Activated CD4-positive, alpha-beta T cell treated with anti-CD3 and anti-CD28 coated beads, Interleukin-2, amount 50 U/mL, for 16 hours (primary cell): ENCODE measurements at places on chromosomes 2 and 18.

DNA sequence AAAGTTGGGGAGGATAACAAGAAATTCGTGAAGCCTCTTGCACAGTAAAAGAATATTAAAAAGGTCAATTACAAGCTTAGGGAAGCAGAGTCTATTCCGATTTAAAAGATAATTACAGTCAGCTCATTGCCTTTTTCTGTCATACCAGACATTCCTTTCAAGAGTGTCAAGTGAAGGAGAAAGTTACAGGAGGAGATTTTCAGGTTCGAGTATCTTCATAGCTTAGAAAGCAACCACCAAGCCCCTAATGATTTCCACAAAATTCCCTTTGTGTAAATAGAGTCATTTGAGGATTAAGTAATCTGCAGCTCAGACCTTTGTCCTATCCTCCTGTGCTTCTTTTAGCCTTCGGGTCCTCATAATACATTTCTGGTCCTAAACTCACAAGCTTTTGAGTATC is 414.9 kb downstream of the CDH2 start:
- no peak for DNase-seq

DNA sequence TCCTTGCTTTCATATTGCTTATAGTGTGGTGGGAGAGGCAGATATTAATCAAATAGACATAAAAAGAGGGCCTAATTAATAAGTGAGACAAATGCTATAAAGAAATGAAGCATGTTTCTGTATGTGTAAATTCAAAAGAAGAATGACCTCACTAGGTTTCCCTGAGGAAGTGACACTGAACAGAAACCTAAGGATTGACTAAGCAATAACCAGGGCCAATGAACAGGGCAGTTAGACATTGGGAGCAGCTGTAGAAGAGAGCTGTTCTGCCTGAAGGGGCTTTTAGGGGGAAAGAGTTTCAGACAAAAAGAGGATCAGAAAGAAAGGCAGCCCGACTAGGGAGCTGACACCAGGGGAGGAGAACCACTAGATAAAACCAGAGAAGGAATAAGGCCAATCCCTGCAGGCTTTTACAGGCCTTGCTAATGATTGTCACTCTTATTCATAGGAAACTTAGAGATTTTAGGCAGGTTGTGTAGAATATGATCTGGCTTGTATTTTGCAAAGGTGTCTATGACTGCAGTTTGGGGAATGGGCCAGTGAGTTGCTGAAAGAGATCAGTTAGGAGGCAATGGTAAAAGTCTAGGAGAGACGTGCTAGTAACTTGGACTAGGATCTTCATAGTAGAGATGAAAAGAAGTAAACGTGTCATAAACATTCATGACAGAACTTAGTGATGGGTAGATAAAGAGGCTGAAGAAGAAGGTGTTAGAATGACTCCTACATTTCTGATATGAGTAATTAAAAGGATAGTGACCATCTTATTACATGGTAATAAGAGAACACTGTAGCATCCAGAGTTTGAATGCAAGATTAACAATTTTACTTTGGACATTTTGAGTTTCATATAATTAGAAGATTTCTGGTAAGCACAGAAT is 26.8 kb upstream of the NABP1 start:
- peak; percentile 77 for DNase-seq

DNA sequence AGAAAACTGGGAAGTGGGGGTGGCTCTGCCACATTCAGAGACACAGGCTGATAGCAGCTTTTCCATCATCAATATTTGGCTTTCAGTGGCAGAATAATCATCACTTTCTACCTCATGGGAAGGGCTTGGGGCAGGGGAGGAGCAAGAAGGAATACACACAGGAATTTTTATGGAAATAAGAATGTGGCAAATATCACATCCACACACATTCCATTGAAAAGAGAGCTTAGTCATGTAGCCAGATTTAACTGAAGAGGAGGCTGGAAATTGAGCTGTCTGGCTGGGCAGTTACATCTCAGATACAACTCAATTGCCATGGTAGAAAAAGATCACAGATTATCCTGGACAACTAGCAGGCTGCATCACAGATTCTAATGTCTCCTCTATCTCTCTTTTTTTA is 1474.0 kb upstream of the ACVR2A start:
- no peak for DNase-seq

DNA sequence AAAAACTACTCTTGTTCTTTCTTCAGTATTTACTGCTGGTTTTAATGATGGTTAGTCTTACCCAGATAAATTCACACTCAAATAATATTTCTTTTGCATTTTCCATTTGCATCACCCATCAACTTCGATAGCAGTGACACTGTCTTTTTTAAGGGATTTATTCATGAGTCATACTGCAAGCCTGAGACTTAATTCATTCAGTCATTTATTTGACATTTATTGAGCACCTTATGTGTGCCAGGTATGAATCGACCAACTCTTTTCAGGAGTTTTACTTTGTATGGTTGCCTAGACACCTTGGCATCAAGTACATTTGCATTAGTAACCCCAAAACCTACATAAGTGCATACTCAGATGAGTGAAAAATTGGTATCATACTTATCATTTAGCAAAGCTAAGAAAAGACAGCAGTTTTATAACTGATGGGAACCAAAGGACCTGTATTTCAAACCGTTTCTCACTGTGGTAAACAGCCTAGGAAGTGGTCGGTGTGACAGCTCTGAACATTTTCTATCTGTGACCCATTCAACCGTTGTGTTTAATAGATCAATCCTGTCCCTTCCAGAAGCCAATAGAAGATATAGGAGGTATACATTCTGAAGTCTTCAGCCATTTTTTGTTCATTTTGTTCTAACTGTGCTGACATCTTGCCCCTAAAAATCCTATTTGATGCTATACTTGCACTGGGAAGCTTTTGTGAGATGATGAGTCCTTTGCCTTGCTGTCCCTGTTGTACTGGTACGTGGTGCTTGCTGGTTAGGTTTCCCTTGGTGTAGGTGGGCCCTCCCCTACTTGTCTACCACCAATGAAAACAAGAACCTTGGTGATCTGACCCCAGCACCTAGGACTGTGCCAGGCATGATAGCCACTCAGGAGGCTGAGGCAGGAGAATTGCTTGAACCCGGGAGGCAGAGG is 484.7 kb upstream of the RAB12 start:
- no peak for DNase-seq

DNA sequence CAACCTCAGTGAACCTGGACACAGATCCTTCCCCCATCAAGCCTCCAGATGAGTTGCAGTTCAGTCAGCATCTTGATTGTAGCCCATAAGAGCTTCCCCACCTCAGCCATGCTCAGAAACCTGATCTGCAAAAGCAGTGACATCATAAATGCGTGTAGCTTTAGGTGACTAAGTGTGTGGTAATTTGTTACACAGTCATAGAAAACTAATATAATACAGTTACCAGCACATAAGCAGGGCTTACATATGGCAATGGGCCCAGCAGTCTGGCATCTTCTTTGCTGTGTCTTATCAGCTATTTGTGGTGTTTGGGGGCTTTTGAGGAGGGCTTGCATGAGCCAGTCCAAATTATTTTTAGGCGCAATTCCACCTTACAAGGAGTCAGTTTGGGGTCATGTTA is 807.0 kb downstream of the SLC4A3 start:
- DNase-seq: no peak

DNA sequence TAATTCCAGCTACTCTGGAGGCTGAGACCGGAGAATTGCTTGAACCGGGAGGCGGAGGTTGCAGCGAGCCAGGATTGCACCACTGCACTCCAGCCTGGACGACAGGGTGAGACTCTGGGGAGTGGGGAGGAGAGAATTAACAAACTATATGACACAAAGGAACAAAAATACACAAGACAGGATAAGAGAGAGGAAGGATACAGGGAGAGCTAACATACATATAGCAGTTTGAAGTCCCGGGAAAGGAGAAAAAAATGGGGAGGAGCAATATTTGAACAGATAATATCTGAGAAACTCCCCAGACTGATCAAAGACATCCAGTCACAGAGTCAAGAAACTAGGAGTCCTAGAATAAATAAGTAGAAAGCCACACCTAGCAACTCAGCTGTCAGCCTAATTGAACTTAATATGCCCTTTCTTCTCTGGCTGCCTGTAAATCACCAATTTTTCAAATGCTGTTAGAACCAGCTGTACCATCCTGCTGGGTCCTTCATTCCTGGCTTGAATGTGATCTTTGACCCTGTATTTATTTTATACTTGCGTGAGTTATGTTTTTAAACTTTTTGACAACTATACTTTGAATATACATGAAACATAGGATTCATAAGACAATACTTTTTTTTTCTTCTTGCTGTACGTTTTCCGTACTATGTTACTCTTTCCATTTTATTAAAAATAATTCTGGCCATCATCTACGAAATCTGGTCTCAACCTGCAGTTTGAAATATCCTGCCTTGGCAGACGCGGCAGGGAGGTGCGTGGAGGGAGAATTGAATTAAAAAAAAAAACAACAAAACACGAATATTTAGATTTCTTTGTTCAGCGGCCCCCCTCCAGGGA is 876 bp upstream of the CYP27A1 start:
- DNase-seq: no peak

GRCh38 chr18:55839343-55839742 is 251.4 kb upstream of the TCF4 start:
- no peak for DNase-seq

GRCh38 chr2:233604826-233605225 is 12.6 kb upstream of the UGT1A8 start:
- DNase-seq: no peak

- DNase-seq: no peak
Observed at GRCh38 chr18:63467699-63468098, 9.1 kb upstream of the SERPINB5 start.

DNA sequence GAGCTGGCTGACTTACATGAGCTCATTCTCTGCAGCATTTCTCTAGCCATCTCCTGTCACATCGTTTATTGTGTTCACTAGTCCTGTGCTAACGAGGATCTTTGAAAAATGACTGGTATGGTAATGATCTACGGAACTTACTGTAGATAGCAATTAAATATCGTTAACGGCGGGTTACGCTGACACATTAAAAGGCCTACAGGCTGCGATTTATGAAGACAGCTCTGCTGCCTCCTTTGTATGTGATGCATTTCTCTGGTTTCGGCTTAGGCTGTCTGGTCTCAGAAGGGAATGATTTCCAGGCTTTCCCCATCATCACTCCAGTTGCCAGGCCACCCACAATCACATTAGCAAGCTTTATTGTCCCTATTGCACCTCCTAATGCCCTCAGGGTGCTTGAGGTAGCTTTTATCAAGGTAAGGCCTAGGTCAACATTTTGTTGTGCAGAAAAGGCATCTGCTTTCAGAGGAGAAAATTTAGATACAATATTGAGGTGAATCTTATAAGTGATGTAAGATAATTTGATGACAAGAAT is 284.4 kb downstream of the SOX11 start:
- no peak for DNase-seq

DNA sequence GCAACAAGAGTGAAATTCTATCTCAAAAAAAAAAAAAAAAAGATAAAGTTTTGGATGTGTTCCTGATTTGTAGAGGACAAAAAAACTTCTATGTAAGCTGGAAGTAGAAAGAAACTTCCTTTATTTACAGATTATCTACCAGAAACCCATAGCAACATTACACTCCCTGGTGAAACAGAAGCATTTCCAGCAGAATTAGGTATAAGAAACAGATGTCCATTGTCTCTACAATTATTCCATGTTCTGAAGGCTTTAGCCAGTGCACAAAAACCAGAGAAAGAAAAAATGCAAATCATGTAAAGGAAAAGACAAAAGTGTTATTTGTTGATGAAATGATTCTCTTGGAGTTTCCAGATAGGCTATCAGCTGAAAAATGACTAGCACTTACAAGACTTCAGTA is 4.9 kb downstream of the TUBB6 start:
- DNase-seq: no peak

GRCh38 chr2:188607501-188607900 is 315.8 kb downstream of the GULP1 start:
- peak; percentile 7 for DNase-seq

DNA sequence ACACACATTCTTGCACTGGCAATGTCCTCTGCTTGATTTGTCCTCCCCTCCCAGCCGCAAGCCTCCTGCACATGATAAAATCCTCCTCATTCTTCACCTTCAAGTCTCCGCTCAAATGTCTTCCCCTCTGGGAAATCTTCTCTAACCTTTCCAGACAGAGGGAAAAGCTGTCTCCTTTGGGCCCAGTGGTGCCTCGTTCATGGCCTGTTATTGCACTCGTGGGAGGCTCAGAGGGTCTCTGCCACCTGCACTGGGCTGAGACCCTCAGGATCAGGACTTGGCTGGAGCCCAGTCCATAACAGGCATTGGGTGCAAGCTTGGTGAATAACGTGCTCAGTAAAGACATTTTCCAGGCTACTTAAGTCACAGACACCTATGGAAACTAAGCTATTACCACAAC is 68.6 kb downstream of the PTGR3 start:
- no peak for DNase-seq

DNA sequence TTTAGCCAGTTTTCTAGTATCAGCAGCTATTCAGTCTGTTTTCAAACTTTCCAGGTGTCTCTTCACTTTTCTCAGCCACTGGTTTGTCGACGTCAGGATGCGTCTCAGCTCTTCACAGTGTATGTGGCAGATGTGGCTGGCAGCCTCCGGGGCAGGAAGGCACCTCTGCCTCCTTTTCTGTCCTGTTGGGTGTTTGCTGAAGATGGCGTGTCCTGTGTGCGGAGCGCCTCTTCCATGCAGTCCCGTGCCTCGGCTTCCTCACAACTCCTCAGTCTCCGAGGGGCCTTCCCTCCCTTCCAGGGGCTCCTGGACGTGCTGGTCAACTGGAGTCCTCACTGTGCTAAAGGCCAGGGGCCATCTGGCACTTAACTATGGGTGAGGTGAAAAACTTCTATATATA is 65.4 kb upstream of the PXDN start:
- no peak for DNase-seq

GRCh38 chr2:135851858-135852257 is 14.9 kb upstream of the LCT start:
- no peak for DNase-seq

GRCh38 chr2:33326100-33326499 is 150.3 kb upstream of the RASGRP3 start:
- no peak for DNase-seq

- peak; percentile 4 for DNase-seq
Observed at GRCh38 chr2:21489080-21489479, 365.3 kb downstream of the TDRD15 start.

- DNase-seq: no peak
Observed at GRCh38 chr18:47411159-47411558, 159.7 kb upstream of the SKOR2 start.

- no peak for DNase-seq
Observed at GRCh38 chr2:105848367-105848766, 103.7 kb downstream of the NCK2 start.

GRCh38 chr2:144054911-144055310 is 465.0 kb downstream of the ZEB2 start:
- DNase-seq: no peak
